NCI-H1436 treated with DMSO at 0.1 percent for 48 hours (cell line): ENCODE measurements at places on chromosomes 2 and 18.

DNA sequence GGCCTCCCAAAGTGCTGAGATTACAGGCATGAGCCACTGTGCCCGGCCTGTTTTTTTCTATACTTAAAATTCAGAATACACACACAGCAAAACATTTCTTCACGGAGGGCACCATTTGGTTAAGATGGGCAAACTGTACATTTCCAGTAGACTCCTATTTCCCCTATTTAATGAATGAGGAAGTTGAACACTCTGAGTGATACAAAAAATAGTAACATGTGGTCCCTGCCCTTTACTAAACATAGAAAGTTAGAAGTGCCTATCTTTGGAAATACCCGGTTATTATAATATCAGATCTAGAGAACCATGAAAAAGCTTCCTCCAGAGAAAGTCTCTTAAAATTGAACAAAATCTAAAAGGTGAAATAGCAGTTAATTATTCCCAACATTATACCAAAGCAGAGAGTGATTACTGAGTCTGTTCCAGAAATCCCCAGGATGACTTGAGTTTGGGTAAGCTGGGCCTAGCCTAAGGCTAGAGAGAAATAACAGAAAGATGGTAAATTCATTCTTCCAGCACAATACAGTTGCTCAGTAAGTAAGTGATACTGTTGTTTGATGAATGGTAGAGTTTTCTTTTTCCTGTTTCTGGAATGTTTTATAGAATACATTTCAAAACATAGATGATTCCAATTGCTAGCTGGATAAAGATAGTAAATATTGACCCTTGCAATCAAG is 23.3 kb upstream of the RMC1 start:
- no peak for DNase-seq

GRCh38 chr2:188209218-188209617 is 82.5 kb upstream of the GULP1 start:
- DNase-seq: no peak

- no peak for DNase-seq
These were observed 81.5 kb upstream of the SLC66A3 start for GRCh38 chr2:11073776-11074175.

- DNase-seq: no peak
These were observed 34.9 kb upstream of the APCDD1 start for GRCh38 chr18:10419420-10420103.

DNA sequence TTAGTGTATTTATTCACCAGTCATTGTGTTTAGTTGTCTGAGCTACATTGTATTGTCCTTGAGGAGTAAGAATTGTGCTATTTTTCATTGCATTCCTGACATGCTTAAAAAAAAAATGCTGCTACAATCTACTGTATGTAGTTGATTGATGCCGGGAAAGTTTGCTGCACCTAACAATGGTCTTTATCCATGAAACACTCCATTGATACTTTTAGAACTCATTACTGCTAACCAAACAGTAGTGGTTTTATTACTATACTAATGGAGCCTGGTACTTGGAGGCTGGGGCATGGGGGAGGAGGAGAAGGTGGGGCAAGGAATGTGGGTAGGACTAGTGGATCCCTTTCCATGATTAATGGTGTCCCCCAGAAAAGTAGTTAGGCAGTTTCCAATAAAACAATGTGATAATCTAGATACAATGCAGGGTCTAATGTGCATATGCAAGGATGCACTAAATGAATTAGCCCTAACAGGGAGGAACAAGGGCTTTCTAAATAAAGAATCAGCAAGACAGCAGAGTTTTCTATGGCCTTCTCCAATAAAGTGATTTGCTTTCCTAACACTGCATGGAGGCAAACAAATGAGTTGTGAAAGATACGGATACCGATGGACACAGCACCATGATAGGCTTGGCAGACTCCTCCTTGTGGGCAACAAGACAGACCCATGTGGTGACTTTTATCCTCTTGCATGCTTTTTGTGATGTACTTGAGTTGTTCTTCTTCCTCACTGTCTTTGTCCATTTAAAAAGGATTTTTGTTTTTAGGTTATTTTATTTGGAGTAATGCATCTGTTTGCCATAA is 78.5 kb downstream of the FMNL2 start:
- no peak for DNase-seq

DNA sequence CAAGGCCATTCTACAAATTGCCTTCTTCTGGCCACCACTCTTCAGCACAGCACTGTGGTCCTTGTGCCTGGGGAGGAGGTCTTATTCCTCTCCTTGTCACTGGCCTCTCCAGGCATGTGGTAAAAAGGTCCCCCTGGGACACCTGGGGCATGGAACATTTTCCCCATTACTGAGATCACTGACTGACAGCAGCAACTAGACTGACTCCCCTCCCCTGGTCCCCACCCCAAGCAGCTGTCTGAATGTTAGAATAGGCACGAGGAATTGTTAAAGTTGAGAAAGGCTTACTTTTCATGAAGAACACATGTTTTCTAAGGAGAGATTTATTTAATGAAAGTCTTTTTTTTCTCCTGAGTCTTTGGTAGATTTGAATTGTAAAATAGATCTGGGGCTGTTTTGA is 39.5 kb upstream of the RTN4 start:
- DNase-seq: no peak

DNA sequence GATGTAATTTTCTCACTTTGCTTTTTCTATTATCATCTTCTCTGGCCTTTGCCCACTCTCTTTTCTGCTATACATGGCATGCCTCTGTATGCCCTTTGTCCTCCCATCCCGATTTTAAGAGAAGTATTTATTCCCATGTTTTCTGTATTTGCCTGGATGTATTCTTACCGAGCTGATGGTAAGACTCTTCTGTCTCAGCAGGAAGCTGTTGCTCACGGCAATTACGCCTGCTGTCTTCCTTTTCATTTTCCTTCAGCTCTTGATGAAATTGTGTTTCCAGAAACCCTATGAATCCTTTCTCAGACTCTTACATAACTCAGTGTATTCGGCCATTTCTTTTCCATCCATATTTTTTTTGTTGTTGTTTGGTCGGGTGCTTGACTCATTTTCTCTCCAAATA is 121.6 kb downstream of the SP3 start:
- DNase-seq: no peak

DNA sequence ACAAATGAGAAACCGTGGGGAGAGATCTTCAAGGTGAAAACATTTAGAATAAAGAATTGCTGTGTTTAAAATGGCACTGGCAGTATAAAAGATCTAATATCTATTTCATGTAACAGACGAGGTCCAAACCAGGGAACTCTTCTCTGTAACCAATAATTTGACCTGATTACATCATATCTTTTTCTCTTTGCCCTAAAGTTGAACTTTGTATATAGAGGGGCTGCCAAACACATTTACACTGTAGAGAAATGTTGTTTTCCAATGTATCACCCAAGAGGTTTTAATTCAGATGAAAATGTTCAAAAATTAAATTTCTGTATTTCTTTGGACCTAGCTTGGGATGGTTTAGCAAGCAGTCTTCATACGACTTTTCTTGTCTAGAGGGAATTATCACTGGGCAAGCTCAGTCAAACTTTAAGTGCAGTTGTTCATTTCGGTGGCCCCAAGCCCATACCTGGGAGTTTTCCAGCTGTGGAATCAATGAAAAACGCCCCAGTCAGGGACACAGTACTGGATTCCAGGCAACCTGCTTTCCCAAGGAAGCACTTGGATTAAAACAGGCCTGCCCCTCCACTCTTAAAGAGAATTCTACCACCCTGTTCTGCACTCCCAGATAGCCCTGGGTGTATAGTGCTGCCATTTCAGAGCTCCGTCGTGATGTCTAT is 208.5 kb upstream of the FN1 start:
- DNase-seq: no peak

GRCh38 chr2:202750763-202751427 is 116.1 kb downstream of the FAM117B start:
- no peak for DNase-seq

GRCh38 chr2:121046335-121046734 is 238.7 kb downstream of the TFCP2L1 start:
- no peak for DNase-seq

DNA sequence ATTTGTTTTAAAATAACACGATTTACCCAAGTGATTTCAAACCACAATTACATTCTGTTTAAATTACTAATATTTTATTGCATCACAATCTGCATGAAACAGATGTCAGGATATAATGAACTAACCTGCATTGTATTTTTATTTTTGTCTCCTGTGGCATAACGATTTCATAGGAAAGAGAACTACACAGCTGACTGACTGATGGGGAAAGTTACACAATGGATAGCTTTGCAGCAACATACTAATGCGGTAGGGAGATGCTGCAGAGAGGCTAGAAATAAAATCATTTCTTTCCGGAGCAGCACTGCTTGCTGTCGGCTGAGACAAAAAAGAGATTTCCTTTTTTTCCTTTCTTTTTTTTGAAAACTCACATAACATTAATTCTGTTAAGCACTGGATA is 36.9 kb downstream of the SCN1A start:
- no peak for DNase-seq

- DNase-seq: no peak
These were observed 683 bp upstream of the DNAJC27 start for GRCh38 chr2:24972315-24972961.

GRCh38 chr2:163682695-163683094 is 53.1 kb downstream of the FIGN start:
- DNase-seq: no peak

DNA sequence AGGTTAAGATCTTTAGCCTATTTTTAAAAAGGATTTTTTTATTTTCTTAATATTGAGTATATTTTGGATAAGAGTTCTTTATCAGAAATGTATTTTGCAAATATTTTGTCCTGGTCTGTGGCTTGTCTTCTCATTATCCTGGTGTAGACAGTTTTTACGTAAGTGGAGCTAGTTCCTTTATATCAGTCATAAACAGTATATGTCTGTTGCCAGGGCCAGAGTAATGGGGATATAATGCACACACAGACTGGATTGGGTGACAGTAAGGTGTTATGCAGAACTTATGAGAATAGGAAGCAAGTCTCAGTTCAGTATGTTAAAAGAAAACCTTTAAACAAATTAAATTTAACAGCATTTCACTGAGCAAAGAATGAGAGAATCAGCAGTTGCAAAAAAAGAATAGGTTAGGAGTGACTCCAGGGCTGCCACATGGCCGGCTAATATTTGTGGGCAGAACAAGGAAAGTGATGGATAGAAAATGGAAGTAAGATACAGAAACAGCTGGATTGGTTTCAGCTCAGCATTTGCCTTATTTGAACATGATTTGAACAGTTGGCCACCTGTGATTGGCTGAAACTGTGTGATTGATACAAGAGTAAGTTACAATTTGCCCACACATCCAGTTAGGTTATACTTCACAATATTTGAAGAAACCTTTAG is 61.1 kb upstream of the ZNG1B start:
- DNase-seq: no peak

DNA sequence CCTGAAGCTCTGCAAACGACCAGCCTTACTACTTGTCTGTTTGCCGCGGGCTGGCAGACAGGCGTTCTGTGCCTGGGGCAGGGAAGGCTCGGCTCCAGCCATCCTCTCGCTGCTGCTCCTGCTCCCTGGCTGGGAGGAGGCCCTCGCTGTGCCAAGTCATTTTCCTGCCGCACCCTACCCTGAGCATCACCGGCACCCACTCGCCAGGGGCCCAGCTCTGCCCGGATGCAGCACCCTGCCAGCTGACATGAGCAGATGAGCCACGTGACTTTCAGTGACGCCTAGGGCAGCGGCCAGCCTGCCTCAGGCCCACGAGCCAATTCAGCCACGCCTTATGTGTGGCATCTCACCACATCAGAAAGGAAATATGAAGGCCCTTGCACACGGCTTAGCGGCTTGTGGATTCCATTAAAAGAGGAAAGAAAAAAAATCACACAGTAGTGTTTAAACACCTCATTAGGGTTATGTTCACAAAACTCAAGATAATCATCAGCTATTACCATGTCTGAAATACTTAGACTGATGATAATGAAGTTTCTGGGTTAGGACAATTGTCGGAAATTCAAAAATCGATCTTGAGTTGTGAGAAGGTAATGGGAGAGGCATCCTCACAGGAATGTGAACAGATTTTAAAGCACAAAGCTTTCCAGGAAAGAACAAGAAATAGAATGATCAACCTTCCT is 250.5 kb downstream of the TWIST2 start:
- DNase-seq: no peak

DNA sequence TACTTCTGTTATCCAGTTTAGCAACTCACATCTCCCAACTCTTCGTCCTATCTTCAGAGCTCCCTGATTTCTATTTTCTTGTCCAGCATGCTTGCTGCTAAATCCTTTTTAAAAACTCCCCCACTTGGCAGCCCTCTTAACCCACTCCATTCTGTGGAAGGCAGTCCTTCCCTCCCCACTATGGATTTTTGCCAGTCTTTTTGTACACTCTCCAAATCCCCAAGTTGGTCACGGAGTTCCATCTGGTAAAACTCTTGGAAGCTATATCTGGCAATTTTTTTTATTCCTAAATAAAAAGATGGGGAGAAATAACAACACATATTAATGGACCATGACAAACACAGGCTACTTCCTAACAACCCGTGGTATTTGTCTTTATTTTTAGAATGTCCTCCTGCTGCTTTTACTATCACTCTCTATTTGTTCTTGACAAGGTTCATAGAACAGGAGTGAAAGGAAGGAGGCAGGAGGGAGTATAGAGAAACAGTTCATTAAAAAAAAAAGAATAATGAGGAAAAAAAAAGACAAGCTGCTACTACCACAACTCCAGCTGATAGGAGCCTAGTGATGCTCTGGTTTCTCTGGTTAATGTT is 120.0 kb upstream of the THSD7B start:
- no peak for DNase-seq
